Activated CD4-positive, alpha-beta T cell treated with anti-CD3 and anti-CD28 coated beads for 36 hours (primary cell): ENCODE measurements at places on chromosomes 6 and 20.

GRCh38 chr6:166281104-166281503, 27.1 kb downstream of the PRR18 start:
- H3K27ac ChIP-seq = no peak overlapping the region
- no peaks in the 10 kb centered on the region for H3K36me3 ChIP-seq
- H3K4me3 ChIP-seq = no peak overlapping the region
- H3K4me1 ChIP-seq = peaks cover 3% of the 10 kb centered on the region
- peaks cover 1% of the 10 kb centered on the region for H3K27me3 ChIP-seq

GRCh38 chr6:21079468-21080048, 514.0 kb upstream of the SOX4 start:
- H3K36me3 ChIP-seq = peaks cover 27% of the 10 kb centered on the region
- no peak for DNase-seq
- no peak overlapping the region for H3K4me3 ChIP-seq
- no peaks in the 10 kb centered on the region for H3K27me3 ChIP-seq

- H3K4me3 ChIP-seq = no peak overlapping the region
- no peak for DNase-seq
- peaks cover 54% of the 10 kb centered on the region for H3K4me1 ChIP-seq
Measured at GRCh38 chr6:89970609-89971337, 76.5 kb downstream of the GJA10 start.

GRCh38 chr6:136627191-136627590, 77.0 kb upstream of the MAP7 start:
- no peak overlapping the region for H3K4me3 ChIP-seq
- peaks cover 18% of the 10 kb centered on the region for H3K36me3 ChIP-seq
- DNase-seq = no peak
- no peak overlapping the region for H3K27ac ChIP-seq

- peaks cover 13% of the 10 kb centered on the region for H3K27me3 ChIP-seq
- DNase-seq = no peak
- H3K27ac ChIP-seq = no peak overlapping the region
- peaks cover 23% of the 10 kb centered on the region for H3K4me1 ChIP-seq
Measured at GRCh38 chr6:33185190-33185589, 7.1 kb downstream of the COL11A2 start.

- H3K27ac ChIP-seq = no peak overlapping the region
- no peaks in the 10 kb centered on the region for H3K27me3 ChIP-seq
- H3K4me3 ChIP-seq = no peak overlapping the region
- no peak for DNase-seq
- H3K4me1 ChIP-seq = peaks cover 11% of the 10 kb centered on the region
- H3K36me3 ChIP-seq = no peaks in the 10 kb centered on the region
Measured at GRCh38 chr6:143243786-143244185, 183.1 kb downstream of the AIG1 start.
